ENCODE measurements at places on chromosomes 2 and 18.

DNA sequence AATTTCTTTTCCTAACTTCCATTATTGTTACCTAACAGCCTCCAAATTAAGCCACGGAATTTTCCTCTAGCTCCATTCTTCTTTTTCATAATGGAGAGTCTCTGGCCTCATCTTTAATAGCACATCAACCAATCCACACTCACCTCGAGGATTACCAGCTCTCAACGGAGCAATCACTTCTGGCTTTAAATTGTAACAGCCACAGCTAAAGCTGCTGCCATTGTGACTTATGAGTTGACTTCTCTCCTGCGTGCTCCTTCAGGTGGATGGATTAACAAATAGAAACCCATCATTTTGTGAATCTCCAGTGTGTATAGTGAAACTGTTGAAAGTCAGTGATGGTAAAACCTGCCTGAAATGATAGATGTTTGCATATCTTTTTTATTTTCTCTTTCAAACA is 24.9 kb upstream of the SLC5A7 start:
- DNase-seq = no peak

GRCh38 chr2:19739256-19739655 is 162.5 kb downstream of the TTC32 start:
- DNase-seq = no peak

GRCh38 chr18:62829936-62830335 is 114.6 kb downstream of the PHLPP1 start:
- DNase-seq = no peak

GRCh38 chr18:2986150-2986865 is 26.6 kb downstream of the LPIN2 start:
- no peak for DNase-seq

DNA sequence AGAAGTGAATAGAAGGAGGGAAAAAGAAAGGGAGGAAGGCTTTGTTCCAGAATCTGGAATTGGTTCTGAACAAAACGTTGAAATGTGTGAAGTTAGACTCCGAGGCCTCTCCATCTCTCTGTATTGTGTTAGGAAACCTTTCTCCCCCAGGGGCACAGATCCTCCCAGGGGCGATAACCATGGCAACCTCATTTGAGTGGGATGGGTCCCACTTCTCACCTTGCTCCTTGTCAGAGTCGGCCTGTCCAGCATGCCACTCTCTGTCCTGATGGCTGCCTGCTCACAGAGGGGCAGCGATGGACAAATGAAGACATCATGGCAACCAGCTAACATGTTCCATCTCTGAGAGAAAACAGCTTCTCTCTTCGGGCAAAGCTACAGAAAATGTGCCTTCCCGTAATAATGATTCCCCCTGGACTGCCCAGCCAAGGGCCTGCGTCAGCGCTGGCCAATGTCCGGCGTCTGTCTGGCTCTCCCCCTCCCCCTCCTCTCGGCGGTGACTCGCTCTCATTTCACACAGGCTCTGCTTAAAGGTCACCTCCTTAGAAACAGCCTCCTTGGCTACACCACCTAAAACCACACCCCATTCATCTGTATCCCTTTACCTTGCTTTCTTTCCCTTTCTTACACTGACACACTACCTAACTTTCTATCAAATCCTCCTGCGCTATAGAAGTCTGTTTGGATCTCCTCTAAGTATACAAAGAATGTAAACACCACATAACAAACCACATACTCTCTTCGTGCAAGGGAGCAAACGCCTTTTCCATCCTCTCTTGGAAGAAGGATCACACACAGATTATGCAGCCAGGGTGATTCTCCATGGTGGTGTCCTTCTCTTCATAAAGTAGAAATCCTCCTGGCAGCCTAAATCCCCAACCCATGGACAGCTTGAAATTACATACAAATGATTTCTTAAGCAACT is 32.1 kb upstream of the TTC39C start:
- no peak for DNase-seq

- no peak for DNase-seq
Observed at GRCh38 chr2:119231975-119232665, 8.5 kb downstream of the STEAP3 start.

GRCh38 chr2:75586971-75587370 is 26.2 kb upstream of the EVA1A start:
- no peak for DNase-seq

DNA sequence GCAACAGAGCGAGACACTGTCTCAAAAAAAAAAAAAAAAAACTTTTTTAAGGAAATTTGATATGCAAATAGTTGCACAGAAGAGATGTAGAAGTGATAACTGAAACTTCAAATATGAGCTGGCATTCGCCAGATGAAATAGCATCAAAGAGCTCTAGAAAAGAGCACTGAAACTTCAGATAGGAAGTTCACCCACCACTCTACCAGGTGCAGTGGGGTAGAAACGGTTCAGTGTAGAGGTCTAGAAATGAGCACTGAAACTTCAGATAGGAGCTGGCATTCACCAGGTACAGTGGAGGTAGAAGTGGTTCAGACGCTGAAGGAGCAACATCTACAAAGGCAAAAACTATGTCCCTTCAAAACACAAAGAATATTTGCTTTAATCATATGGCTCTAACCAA is 9.0 kb upstream of the ONECUT2 start:
- no peak for DNase-seq

- DNase-seq = peak; percentile 47
Observed at GRCh38 chr2:68799140-68800026, 64.8 kb downstream of the ARHGAP25 start.

GRCh38 chr2:48264627-48265026 is 265.3 kb upstream of the STON1 start:
- no peak for DNase-seq

- DNase-seq = no peak
Observed at GRCh38 chr2:157959249-157959648, 83.1 kb upstream of the ACVR1 start.

DNA sequence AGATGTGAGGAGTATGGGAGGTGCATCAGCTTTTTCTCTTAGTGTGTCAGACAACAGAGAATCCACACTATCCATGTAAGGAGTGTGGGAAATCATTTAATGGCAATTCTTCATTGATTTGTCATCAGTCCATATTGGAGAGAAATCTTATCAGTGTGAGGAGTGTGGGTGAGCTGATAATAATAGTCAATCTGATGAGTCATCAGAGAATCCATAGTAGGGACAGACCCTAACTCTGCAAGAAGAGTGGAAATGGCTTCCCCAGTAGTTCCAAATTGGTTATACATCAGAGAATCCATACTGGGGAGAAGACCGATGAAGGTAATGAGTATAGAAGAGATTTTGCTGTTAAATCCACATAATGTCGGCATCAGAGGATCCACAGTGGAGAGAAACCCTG is 150.5 kb upstream of the THUMPD2 start:
- DNase-seq = no peak

- DNase-seq = no peak
Observed at GRCh38 chr2:220153118-220153517, 525.7 kb downstream of the SLC4A3 start.

GRCh38 chr2:213247566-213247965 is 36.7 kb upstream of the SPAG16 start:
- DNase-seq = no peak

- DNase-seq = no peak
Observed at GRCh38 chr2:99576775-99577174, 87.0 kb upstream of the REV1 start.

GRCh38 chr2:240205348-240205747 is 64.9 kb upstream of the OTOS start:
- DNase-seq = no peak

DNA sequence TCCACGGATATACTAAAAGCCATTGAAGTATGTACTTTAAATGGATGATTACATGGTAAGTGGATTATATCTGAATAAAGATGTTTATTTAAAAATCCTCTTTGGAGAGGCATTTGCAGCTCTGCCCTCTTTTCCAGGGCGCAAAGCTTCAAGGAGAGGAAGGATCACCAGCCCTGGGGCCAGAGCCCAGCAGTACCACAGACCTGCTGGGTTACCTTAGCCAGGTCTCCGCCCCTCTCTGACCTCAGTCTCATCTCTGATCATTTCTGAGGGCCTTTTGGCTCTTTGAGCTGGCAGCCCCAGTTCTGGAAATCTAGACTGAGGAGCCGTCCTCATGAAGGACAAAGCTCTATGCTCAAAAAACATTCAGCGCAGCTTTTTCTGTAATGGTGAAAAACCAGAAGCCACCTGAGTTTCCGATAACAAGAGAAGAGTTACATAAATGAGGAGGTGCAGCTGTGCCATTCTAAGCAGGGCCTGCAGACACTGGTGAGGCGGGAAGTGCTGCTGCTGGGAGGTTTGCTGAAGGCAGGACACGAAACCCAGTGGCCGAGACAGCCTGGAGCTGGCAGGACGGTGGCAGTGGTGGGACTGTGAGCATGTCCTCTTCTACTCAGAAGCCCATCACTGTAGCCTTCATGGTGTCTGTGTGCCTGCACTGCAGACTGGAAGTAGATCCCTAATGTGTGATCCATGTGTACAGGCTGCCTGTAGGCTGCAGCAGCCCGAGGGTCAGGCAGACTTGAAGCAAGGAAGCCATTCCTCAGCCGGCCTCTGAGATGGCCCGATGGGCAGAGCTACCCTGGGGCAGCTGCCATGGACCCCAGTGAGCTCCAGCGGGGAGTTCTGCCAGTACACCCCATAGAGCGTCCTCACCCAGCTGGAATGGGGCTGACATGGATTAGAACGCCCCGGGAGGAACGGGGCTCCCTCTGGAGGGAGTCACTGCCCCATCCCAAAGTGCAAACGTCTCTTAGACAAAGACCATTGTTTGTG is 27.7 kb downstream of the ADRA2B start:
- DNase-seq = peak; percentile 37

DNA sequence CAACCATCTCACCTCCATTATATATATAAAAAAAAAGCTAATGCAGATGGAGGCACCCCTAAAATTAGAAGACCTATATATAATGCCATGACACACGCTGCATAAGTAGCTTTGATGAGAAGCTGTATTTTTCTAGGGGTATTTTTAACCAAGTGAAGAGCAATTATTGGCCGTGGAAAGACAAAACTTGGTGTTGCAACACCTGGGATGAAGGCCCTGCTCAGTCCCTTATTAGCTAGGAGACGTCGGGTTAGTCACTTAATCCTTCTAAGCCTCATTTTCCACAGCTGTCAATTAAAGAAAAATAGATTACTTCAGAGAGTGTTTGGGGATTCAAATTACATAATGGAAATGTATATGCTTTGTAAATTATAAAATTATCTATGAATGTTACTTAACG is 63.0 kb downstream of the WDR75 start:
- no peak for DNase-seq

DNA sequence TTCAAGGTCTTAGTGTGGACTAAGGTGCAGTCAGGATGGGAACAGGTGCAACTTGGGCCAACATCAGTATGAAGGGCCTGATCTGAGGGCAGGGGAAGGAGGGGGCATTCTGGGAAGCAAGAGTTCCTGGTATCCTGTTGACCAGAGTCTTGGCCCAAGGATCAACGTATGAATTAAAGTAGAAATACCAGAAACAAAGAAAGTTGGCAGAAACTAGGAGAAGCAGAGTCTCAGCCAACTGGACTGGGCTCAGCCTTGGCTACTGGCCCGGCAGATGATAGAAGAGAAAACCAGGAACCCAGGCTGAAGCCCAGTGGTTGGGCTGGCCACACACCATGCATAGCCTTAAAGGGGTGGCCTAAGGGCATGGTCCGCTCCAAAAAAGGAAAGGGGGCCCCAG is 2.3 kb downstream of the CETN1 start:
- no peak for DNase-seq

- no peak for DNase-seq
Observed at GRCh38 chr18:21851327-21851961, 110.9 kb downstream of the MIB1 start.

DNA sequence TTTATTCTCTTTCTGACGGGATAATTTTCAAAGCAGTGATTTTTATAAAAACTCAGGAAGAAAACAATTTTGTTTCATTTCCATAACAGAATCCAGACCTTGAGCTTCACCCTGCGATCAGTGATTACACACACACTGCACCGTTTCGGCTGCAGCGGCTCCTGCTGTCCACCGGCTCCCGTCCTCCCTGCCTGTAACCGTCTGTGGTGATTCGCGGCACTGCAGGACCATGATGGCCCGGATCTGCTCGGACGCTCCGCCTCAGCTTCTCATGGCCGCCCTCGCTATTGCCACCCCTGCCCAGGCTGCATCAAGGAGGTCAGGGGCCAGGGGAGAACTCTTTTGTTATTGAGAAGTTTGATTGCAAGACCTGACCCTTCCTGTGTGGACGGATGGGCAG is 246.1 kb downstream of the TWIST2 start:
- no peak for DNase-seq

- DNase-seq = no peak
Observed at GRCh38 chr18:77146249-77147080, 13.9 kb upstream of the MBP start.

GRCh38 chr2:138522556-138522955 is 21.0 kb downstream of the SPOPL start:
- no peak for DNase-seq

DNA sequence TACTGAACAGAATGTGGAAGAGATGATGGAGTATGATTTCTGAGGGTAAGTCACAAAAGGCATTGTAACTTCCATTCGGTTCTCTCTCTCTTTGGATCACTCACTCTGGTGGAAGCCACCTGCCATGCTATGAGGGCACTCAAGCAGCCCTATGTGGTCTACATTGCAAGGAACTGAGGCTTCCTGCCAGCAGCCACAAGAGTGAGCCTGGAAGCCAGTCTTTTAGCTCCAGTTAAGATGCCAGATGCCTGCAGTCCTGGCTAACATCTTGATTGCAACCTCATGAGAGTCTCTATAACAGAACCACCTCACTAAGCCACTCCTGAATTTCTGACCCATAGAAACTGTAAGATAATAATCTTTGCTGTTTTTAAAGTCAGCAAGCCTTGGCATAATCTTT is 935.7 kb downstream of the LRP1B start:
- no peak for DNase-seq

- DNase-seq = no peak
Observed at GRCh38 chr2:157934684-157935377, 58.7 kb upstream of the ACVR1 start.

- no peak for DNase-seq
Observed at GRCh38 chr18:62289047-62289446, 36.1 kb upstream of the TNFRSF11A start.

DNA sequence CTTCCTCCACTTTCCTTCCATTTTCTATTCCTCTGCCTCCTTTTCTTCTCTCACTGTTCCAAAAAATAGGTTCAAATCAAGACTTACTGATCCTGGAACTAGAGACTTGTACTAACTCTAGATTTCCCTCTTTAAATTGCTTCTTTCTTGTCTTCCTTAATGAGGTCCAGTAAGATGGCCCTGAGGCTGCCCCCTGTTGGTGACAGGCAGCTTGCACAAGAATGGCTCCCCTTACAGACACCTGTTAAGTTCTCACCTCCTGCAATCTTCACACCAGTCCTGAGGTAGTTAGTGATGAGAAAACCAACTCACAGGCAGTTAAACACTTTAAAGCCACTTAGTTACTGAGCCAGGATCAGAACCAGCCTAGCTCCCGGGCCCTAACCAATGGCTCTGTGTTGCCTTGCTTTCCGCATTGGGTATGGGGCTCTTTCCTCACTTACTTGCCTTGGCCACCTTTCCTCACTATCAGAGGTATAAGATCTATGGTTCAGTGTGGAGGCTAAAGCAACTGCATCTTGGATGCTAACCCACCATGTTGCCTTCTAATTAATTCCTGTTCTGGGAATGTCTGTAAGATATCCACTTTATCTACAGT is 130.6 kb downstream of the AKAIN1 start:
- DNase-seq = no peak

GRCh38 chr2:37412231-37412630 is 67.8 kb downstream of the QPCT start:
- no peak for DNase-seq

- DNase-seq = no peak
Observed at GRCh38 chr2:16626997-16627605, 38.5 kb downstream of the CYRIA start.
